T-helper 2 cell (primary cell): ENCODE measurements at places on chromosomes 16 and 17.

GRCh38 chr16:26605626-26606271, 461.0 kb upstream of the C16orf82 start:
- no peak for DNase-seq

GRCh38 chr16:75060723-75061122, 55.9 kb downstream of the LDHD start:
- DNase-seq, result no peak

- no peak for DNase-seq
These were observed 37.6 kb downstream of the HS3ST4 start for GRCh38 chr16:25729188-25729915.

DNA sequence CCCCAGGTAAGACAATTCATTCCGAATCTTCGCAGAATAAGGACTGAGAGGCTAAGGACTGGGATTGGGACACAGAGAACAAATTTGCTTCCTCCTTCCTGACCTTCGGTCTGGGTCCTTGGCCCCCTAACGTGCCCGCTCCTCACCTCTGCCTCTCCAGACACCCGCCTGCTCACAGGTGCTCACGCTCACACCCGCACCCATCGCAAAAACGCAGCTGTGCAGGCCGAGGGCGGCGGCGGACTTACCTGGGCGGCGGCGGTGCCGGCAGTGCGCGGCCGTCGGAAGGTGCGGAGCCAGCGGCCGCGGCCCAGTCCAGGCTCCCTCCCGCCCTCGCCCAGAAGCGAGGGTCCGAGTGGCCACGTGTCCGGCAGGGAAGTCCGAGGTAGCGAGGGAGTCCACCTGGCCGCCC, 7.1 kb upstream of the HOXB9 start:
- no peak for DNase-seq

- no peak for DNase-seq
These were observed 825 bp downstream of the HEATR6 start for GRCh38 chr17:60077672-60078519.

GRCh38 chr17:78974635-78975591, 4.8 kb downstream of the LGALS3BP start:
- no peak for DNase-seq

DNA sequence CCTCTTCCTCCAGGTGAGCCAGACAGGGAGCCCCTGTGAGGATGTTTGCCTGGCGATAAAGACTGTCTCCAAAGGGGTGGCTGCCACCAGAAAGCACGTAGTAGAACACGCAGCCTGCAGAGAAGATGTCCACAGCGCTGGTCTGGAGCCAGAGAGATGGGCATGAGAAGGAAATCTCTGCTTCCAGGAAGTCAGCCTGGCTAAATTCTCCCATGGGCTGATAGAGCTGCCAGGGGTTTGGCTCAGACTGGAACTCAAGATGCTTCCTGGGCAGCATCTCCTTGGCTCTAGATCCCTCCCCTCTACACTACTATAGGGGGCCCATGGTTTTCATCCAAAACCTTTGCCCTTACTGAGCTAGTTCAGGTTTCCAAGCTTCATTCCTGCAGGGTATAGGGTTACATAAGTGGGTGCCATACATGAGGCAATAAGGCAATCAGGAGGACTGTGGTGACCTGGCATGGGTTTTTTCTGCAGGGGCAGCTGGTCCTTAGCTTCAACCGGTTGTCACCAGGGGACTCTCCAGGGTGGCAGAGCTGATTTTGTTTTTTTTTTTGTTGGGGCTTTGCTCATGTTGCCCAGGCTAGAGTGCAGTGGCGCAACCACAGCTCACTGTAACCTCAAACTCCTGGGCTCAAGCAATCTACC, 13.6 kb downstream of the PLK1 start:
- no peak for DNase-seq

GRCh38 chr16:21646721-21647561, 5.5 kb downstream of the IGSF6 start:
- no peak for DNase-seq

DNA sequence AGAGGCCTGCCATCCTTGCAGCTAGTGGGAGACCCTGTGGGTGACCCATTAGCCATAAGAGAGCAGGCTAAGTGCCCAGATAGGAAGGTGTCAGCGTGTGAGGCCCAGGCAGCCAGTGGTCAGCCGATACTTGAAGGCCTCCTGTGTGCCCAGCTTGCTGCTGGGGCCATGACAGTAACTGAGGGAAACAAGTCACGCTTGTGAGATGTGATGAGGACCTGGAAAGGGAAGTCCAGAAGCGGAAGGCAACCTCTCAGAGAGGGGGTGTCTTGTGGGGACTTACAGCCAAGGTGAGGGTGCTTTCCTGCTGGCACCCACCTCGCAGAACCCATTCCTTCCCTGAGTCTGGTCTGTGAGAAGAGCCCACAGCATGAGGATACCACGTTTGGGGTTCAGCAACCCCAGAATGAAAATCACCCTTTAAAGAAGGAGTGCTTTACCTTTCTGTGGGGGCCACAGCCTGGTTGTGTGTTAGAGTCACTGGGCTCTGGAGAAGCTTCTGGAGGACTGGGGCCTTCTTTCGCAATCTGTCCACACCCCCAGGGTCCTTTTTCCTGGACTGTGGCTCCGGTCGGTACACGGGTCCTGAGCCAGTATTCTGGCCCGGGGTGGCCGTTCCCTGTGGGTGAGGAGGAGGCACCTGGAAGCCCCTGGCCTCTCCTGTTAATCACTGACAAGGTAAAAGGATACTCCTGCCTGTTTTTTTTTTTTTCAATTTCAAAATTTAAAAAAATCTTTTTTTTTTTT, 53.9 kb downstream of the PLCG2 start:
- DNase-seq, result no peak

DNA sequence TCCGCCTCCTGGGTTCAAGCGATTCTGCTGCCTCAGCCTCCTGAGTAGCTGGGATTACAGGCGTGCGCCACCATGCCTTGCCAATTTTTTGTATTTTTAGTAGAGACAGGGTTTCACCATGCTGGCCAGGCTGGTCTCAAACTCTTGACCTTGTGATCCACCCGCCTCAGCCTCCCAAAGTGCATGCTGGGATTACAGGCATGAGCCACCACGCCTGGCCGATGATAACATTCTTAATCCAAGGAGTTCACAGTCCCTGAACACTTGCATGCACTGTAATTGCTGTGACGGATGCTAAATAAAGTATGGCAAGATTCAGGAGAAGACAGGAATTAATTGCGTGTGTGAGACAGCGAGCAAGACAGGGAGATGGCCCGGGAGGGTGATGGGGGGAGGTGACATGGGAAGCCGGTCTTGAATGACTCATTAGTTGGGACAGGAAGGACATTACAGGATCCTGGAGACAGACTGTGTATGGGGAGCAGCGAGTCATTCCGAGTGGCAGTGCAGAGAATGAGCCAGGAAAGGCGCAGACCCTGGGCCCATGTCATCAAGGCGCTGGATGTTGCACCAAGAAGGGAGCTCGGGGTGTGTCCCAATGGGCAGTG, 6.7 kb downstream of the ABCA3 start:
- DNase-seq, result no peak

GRCh38 chr16:69851491-69852240, 89.5 kb downstream of the WWP2 start:
- DNase-seq, result no peak

GRCh38 chr16:89038811-89039735, 54.6 kb upstream of the ACSF3 start:
- no peak for DNase-seq

DNA sequence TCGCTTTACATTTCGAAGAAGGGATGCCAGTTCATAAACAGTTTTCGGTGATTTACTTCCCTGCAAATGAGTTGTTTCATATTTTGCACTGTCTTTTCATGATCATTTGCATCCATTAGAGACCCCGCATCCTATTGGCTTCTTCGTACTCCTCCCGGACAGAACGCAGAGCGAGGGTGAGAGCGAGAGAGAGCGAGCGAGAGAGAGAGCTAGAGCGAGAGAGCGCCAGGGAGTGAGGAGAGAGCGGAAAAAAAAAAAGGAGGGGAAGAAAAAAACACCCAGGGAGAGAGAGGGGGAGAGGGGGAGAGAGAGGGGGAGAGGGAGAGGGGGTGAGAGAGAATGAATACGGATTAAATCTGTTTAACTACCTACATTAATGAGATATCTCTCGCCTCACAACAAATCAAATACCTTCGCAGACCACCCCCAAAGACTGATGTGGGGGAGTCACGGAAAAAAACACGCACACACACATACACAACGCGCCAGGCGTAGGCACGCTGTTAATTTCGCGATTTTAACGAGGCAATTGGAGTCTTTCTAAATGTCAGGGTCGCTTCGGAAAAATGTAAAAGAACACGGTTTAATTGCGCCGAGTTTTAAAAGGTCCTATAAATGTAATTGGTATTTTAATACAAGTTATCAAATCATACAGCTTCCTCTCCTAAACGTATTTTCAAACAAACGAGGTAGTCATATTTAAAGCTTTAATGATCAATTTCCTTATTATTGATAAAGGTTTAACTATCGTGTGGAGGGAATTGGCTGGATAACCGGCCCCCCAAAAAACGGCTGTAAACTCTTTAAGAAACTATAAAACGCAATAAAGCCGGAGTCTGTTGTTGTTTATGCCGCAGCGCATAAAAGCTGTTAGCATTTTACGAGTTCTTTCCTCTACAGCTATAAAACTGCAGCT, at the start of gene HOXB8:
Gene HOXB8 (minus strand): TSS at position 246 of the 916 bp plus-strand sequence. CDS start 588 bp downstream, outside the sequence.
- no peak for DNase-seq

DNA sequence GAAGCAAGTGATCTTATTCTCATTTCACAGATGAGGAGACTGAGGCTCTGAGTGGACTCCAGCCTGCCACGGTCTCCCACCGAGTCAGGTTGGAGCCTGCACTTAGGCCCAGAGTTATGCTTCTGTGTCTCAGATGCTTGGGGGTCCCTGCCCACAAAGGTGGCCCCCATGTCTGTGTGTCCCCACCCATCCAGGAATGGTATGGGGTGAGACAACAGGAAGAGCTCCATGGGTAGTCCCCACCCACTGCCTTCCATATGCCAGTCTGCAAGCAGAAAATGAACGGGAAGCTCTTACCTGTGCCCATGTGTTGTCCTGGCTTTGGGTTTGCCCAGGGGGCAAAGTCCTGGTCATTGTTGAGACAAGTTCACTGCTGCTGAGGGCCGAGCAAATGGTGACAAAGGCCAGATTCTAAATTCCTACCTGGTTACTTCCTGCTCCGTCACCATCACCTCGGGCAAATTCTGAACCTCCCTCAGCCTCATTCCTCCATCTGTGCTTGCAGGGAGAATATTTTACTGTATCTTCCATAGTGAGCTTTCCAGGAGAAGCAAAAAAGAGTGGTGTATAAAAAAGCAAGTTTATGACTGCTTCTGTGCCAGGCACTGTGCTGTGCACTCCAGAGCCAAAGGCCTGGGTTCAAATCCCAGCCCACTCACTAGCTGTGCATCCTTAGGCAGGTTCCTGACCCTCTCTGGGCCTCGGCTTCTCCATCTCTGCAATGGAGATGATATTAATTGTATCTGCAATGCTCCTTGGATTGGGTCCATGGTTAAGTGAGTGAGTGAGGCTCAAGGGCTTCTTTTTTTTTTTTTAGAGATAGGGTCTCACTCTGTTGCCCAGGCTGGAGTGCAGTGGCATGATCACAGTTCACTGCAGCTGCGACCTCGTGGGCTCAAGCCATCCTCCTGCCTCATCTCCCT, 9.3 kb downstream of the IL4R start:
- no peak for DNase-seq

DNA sequence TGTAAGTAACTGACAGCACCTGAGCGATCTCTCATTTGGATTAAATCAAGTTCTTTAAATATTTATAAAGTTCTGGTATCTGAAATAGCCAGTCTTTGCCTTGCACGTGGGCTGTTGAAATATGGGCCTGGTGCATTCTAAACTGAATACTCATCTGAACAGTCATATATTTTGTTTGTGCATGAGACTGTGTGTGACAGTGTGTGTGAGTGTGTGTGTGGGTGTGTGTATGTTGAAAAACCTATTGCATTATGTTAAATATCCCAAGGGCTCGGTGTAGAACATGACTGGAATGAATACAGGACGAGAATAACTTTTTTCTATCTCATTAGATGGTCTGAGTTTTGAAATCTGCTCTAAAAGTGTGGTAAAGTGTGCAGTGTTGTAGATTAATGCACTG, 82.4 kb upstream of the TOX3 start:
- DNase-seq, result no peak

DNA sequence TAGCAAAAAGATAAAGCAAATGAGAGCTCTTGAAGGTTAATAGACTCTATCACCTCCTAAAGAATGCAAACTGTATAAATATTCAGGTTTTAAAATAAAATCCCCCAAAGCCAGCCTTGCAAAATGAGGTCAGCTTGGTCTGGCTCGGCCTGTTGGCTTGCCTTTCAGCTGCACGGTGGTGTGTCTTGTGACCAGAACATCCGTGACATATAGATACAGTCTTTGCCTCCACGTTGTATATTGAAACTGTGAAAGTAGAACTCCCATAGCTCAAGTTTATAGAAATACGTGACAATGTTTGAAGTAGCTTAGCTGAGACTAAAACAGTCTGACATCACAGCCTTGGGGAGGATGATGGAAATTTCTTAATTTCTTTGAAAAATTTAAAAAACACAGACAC, 236.6 kb upstream of the MYOCD start:
- DNase-seq, result no peak

GRCh38 chr17:48915459-48916282, 7.5 kb downstream of the UBE2Z start:
- no peak for DNase-seq

DNA sequence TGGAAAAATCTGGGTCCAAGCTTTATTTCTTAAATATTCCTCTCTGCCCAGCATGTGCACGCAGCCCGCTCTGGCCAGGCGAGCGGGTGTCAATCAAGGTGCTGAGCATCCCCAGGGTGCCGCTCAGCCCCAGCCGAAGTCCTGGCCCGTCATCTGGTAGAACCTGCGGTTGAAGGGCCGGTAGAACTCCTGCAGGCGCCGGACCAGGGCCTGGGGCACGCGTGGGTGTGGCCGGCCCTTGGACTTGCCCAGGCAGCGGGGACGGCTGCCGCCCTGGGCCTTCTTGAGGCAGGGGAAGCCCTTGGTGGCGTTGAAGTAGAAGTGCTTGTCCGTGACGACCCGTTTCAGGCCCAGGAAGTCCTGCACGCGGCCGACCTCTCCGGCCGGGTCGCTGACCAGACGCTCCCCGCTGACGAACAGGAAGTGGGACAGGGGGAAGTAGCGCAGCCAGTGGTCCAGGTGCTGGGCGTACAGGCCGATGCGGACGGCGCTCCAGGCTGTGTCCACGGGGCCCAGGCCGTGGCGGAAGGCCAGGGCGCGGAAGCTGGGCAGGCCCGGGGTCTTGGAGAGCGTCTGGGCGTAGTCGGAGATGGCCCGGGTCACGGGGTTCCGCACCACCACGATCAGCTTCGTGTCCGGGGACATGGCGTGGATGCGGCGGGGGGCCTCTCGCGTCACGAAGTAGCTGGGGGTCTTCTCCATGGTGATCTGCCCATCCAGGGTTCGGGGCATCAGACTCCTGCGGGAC, 6.6 kb downstream of the HS3ST6 start:
- no peak for DNase-seq

DNA sequence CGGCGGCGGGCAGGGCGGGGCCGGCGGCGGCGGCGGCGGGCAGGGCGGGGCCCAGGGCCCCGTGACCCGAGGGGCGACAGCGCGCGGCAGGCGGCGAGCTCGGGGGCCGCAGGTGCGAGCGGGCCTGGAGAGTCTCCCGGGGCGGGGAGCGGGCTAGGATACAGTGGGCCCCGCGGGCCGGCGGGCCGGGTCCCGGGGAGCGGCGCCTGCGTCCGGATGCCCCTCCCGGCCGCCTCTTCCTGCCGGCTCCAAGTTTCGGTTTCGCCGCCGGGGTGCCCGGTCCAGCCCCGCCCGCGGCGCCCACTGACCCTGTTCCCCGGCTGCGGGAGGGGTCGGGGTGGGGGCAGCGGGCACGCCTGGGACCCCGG, at the start of gene RNF213:
Gene RNF213 (plus strand): TSS at position 62 of the 368 bp plus-strand sequence. CDS start 2,830 bp downstream, outside the sequence.
- DNase-seq, result no peak

- peak; percentile 44 for DNase-seq
These were observed 40.5 kb upstream of the ATP2A3 start for GRCh38 chr17:4004517-4005295.

- DNase-seq, result no peak
These were observed 8.4 kb upstream of the PLK1 start for GRCh38 chr16:23670137-23670776.

GRCh38 chr16:22195695-22196558, 10.2 kb upstream of the EEF2K start:
- peak; percentile 69 for DNase-seq
